ENCODE measurements at places on chromosomes 7 and 10.
A peak's percentile ranks its signal among the peaks of the same experiment; 100 is the strongest.

DNA sequence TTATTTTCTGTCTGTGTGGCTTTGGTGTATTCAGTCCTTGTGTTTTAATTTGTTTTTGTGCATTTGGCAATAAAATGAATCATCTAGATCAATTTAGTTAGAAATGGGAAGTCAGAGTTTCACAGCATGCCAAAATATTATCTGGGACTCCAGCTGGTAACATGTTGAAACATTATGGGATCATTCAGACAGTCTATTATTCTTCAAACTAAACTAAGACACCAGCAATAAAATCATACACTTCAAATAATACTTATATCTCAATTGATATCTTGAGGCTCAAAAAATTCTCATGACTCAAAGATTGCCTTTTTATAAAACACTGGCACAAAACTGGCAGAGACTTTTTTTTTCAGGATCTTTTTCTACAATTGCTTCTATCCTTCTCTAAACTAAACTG is 5.8 kb upstream of the RP9 start:
- no peak for DNase-seq

- DNase-seq = peak; percentile 36
Measured at GRCh38 chr10:86801995-86802394, 45.6 kb downstream of the BMPR1A start.

- no peak for DNase-seq
Measured at GRCh38 chr10:36739884-36740445, 385.4 kb upstream of the ANKRD30A start.

GRCh38 chr10:101385866-101386658 is 32.1 kb downstream of the BTRC start:
- DNase-seq = no peak

Data from GM23338 (cell line).